ENCODE measurements at places on chromosomes 3 and 15. TPM values are rescaled to one million over a fixed set of nuclear protein-coding genes. Genes with fewer than 3 reads are reported as not detected.

GRCh38 chr15:68410466-68411342 is 21.3 kb downstream of the ITGA11 start:
- DNase-seq, result no peak

GRCh38 chr3:54053882-54054281 is 68.5 kb upstream of the CACNA2D3 start:
- no peak for DNase-seq

DNA sequence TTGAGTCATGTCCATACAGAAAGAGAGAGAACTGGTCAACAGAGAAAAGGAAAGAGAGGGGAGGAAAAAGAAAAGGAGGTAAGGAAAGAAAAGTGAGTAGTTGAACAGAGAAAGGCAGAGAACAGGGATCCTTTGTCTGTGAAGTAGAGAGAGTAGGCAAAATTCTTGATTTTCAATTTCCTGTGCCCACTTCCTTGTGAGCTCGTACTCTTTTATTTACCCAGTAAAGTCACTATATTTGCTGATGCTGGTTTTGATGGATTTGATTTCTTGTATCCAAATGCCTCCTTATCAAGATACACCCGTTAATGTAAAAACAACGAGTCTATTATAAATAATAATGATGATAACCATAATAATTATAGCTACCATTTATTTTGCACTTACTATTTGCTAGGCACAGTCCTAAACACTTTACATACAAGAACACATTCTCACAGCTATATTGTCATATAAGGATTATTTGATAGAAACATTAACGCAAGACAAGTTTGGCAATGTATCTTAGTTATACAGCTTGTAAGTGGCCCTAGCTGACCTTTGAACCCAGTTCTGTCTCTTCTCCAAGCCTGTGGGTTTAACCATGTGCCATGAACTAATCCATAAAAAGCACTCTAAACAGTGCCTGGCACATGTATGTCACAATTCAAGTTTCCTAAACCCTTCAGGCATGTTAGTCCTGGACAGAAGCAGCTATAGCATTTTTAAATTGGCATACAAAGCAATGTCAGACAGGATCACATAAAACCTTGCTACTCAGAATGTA is 6.7 kb upstream of the P2RY1 start:
- no peak for DNase-seq

DNA sequence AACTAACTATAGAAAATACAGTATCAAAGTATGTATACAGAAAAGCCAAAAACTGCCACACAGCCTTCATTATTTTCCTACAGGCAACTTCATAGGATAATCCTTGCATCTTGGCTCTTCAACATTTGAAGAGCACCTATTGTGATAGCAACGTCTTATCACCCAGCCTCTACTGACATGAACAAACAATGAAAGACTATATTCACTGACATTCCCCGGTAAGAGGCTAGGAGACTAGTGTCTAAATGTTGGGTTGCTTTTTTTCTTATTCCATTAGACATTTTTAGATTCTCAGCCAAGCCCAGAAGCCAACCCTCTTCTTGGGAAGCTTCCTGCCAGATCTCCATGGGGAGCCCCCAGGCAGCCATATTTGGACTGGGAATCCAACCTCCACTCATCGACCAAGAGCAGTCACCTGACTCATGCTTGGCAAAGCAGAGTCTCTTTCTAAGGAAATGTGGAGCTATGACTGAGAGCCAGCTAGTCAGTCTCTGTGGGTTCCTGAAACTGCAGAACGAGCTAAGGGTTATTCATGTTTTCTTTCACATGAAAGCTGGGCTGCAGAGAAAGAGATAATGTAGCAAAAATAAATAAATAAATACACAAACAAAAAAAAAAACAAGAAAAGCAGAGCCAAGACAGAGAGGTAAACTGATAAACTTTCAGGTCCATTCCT is 227.5 kb downstream of the MAGI1 start:
- DNase-seq, result peak; percentile 73

- no peak for DNase-seq
Observed at GRCh38 chr3:168034152-168034928, 61.4 kb downstream of the GOLIM4 start.

GRCh38 chr3:167675848-167676247 is 22.1 kb upstream of the WDR49 start:
- DNase-seq, result no peak

DNA sequence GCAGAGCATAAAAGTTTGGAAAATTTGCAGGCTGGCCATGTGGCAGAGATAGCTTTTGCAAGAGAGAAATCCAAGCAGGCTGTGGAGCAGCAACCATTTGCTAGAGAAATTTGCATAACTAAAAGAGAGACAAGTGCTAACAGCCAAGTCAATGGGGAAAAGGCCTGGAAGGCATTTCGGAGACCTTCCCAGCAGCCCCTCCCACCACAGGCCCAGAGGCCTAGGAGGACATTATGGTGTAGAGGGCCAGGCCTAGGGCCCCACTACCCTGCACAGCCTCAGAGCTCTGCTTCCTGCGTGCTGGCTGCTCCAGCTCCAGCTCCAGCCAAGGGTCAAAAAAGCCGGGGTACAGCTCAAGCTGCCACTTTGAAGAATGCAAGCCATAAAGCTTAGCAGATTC is 82.7 kb downstream of the MYO5A start:
- peak; percentile 56 for DNase-seq

DNA sequence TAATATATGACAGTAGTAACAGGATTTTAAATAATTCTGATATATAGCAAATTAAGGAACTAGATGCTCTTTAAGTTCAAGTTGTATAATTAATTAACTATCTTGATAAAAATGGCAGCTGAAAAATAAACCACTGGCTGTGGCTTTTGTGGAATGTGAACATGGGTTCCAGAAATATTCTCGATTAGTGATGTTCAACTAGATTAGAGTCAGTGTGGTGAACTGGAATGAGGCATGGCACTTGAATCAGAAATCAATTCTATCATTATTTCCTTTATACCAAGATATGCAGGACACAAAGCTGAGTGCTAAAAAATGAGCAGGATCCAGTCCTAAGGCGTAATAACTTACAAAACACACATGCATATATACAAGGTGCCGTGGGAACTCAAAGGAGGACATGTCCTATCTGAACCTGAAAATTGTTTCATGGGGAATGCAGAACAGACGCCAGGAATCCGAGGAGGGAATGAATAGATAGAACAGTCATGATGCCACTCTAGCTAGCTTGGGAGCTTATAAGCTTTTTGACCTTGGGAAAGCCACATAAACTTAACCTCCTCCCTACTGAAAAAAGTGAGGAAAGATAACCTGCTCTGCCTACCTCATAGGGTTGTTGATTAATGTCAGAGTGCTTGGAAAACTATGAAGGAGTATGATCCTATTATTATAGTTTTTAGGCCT is 402.4 kb downstream of the PLCL2 start:
- no peak for DNase-seq

- no peak for DNase-seq
Observed at GRCh38 chr15:80936288-80937078, 53.1 kb downstream of the MESD start.

Gene FAM227B
- total RNA-seq, result 12.6 TPM

Gene ISL2
- total RNA-seq, result not detected

Gene SCN5A
- 131 TPM for total RNA-seq

Gene ARGFX
- total RNA-seq, result not detected

Gene GASK1A
- total RNA-seq, result 2.4 TPM

Gene CIP2A
- 2.5 TPM for total RNA-seq

Gene CATSPER2
- 2.0 TPM for total RNA-seq
